NCI-H524 (cell line): ENCODE measurements at places on chromosomes 1 and 21.

- no peak for DNase-seq
Measured at GRCh38 chr1:211781260-211781659, 49.3 kb downstream of the LPGAT1 start.

DNA sequence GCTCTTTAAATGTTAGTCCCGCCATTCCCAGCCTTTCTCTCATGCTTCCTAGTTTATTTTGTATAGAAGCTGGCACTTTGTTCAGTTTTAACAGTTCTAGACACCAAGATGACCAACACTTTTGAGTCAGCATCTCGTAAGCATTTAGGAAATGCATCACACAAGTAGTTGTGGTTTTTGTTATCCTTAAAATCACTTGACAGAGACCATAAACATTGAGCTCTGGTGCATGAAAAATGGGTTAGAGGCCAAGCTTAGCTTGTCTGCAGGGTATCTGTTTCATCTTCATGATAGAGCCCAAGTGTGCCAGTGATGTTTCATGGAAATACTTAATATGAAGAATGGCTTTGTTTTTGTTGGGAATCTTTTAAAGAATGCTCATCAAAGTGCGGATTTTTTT lies 159.7 kb downstream of the DISP1 start:
- no peak for DNase-seq

DNA sequence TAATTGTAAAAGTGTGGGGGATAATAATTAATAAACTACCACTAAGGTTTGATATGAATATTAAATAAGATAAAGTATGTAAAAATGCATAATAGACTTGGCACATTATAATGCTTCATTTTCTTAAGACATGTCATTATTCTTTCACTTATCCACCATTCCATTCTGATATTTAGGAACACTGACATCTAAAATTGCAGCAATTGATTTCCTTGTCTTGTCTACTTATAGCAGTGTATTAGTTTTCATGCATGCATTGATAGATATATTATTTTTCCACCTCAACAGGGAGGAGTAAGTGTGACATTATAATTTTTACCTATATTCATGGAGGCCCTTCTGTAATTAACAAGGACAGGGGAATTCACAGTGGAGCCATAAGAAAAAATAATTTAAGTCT lies 41.6 kb upstream of the RGS4 start:
- no peak for DNase-seq

DNA sequence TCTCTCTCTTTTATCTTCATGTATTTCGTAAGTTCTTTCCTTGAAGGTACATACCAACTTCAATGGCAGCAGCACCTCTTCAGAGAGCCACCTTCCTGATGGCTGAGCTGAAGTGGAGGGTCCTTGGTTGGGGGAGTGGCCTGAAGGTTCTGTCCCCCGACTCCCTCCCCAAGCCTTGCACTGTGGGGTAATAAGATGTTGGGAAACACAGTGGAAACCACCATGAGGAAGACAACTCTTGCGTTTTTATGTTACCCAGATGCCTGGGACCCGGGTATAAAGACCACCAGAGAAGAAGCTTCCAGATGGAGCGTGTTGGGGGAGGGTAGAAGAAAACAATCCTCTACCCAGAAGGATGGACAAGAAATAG lies 794 bp downstream of the KRTAP12-3 start:
- DNase-seq, result no peak

DNA sequence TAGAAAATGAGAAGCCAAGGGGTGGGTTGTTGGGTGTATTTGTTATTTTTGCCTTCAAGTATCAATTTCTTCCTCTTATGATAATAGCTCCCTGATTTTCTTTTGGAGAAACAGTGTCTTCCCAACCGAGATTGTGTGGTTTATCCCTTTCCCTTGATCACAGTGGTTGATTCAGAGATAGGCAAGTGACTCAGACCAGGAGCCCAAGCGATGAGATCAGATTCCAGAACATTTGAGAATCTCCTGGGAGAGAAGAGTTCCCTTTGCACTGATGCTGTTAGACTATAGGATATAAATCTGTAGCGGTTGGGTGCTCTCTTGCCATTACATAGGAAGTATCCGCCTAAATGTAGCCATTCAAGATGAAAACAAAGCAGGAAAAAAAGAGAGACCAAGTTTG lies 90.1 kb upstream of the WDR26 start:
- no peak for DNase-seq

DNA sequence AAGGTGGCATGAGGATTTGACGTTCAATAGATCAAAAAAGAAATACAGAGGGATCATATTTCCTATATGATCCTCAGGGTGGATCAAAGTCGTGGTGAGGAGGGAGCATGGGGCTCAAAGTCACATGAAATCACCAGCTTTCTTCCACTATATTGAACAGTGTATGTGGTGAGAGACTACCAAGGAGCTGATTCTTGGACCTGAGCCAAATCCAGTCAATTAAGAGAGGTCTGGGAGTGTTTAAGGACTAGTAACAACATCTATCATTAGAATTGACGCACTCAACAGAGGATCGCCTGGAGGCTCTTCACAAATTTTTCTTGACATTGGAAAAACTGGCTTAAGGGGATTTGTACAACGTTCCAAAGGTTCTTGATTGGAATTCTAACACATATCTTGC lies 267.7 kb upstream of the PROX1 start:
- peak; percentile 53 for DNase-seq

- DNase-seq, result peak; percentile 57
Measured at GRCh38 chr1:222634180-222635013, 16.5 kb downstream of the MIA3 start.

DNA sequence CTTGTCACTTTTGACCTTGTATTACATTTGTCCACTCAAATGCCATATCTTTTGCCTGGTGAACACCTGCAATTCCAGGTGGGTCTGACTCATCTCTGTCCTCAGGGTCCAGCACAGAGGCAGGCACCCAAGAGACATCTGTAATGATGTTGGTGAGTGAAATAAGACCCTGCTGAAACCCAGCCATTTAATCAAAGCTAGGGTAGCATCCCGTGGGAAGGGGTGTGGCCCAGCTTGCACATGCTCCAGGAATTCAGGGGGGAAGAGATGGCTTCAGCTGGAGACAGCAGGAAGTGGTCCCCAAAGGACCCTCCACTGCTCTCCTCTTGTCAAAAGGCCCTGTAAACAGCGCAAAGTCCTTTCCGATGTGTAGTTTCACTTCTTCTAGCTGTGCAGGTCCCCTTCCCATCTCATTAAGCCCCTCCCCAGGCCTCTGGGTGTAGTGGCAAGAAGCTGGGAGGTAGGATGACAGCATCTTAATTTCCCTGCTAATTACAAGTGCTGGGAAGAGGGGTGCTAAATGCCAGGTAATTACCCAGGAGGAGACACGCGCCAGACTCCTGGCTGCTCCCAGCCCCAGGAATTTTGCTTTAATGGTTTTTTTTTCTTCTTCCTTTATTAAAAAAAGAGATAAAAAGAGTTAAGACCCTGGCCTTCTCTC lies 54.4 kb upstream of the TRABD2B start:
- no peak for DNase-seq

GRCh38 chr1:25148673-25149300 lies 83.5 kb downstream of the SYF2 start:
- no peak for DNase-seq
